ENCODE measurements at places on chromosomes 11 and 22.

- no peak for DNase-seq
Measured at GRCh38 chr11:62857541-62857982, 18.2 kb upstream of the WDR74 start.

DNA sequence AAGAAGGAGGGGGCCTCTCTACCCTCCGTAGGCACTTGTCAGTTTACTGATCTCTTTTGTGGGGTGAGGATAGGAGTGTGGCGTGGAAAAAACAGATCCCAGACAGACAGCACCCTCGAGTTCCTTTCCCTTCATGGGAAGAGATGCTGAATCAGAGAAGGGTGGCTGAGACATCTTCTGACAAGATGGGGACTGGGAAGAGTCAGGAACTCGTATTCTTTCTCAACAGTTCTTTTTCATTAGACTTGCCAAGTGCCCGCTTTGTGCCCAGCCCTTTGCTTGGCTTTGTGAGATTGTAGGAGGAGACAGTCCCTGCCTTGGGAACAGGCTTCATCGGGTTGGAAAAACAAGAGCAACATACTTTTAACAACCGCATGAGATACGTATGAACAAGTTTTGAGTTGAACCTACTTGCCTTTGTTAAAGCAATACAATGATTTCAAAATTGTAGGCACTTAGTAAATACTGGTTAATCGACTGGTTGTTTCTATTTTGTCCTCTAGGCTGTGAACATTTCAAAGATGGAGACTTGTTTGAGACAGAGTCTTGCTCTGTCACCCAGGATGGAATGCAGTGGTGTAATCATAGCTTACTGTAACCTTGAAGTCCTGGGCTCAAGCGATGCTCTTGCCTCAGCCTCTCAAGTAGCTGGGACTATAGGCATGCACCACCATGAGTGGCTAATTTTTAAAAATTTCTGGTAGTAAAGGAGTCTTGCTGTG, 1.1 kb downstream of the RRM1 start:
- no peak for DNase-seq

GRCh38 chr22:41770715-41771468, 29.6 kb upstream of the CCDC134 start:
- no peak for DNase-seq

DNA sequence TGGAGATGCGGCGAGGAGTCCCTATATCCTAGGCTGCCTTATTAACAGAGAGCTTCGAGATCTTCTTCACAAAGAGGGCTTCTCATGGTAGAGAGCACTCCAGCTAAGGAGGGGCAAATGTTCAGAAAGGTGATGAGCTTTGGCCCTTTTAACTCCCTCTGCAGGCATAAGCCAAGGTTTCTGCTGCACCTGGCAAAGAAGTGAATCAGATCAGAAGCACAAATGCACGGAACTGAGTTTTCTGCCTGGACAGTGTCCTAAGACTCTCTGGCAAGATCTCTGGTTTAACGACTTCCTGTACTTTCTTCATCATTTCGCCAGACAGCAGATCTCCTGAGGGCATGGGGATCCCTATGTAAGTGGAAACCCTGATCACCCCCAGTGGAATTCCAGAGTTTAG, 37.2 kb downstream of the POU2AF3 start:
- no peak for DNase-seq

DNA sequence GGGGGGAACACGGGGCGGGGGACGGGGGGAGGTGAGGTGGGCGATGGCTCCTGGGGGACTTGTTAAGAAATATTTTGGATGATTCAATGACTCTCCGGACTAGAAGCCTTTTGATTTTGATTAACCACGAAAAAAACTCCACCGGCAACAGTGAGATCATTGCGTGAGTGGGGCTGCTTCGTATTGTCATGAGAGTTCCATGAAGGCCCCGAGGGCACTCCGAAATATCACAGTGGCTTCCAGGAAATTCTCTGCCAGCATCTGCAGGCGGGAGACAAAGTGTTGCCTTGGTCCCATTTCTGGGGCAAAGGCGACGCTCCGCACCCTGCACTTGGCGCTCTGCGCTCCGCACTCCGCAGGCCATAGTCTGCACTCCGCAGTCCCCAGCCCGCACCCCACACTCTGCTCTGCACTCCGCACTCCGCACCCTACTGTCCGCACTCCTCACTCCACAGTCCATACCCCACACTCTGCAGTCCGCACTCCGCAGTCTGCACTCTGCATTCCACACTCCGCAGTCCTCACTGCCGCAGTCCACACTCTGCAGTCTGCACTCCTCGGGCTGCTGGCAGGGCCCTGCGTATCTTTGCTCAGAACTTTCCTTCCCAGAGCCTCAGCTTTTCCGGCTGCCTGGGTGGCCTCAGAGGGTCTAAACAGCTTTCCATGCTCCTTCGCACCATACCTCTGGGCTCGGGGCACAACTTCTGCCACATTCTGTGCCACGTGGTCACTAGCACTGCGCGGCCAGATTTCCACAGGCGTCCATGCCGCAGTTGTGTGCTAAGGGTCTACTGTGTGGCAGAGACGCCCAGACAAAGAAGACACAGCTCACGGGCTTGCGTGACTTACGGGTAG, 61.1 kb downstream of the LINC01488 start:
- DNase-seq = no peak
